ENCODE measurements at places on chromosomes 6 and 20. TPM values are rescaled to one million over a fixed set of nuclear protein-coding genes. Genes with fewer than 3 reads are reported as not detected.

The PSMB8 gene
- 19.6 TPM for total RNA-seq

The ARMH2 gene
- total RNA-seq, result not detected

The HDGFL1 gene
- total RNA-seq, result not detected

The MUCL3 gene
- not detected for total RNA-seq

The MYL9 gene
- total RNA-seq, result 19.1 TPM

The MMS22L gene
- total RNA-seq, result 12.6 TPM

The AARS2 gene
- total RNA-seq, result 9.2 TPM

The SIRPD gene
- total RNA-seq, result not detected

Data from A549 treated with CpdA at 1 μM for 4 hours (cell line).